ENCODE measurements at places on chromosomes 13 and 19.
A peak's percentile ranks its signal among the peaks of the same experiment; 100 is the strongest.

- no peak for DNase-seq
These were observed 184.3 kb upstream of the TRPC4 start for GRCh38 chr13:38053896-38054295.

- no peak for DNase-seq
These were observed 112.3 kb upstream of the KLF12 start for GRCh38 chr13:74246487-74246886.

DNA sequence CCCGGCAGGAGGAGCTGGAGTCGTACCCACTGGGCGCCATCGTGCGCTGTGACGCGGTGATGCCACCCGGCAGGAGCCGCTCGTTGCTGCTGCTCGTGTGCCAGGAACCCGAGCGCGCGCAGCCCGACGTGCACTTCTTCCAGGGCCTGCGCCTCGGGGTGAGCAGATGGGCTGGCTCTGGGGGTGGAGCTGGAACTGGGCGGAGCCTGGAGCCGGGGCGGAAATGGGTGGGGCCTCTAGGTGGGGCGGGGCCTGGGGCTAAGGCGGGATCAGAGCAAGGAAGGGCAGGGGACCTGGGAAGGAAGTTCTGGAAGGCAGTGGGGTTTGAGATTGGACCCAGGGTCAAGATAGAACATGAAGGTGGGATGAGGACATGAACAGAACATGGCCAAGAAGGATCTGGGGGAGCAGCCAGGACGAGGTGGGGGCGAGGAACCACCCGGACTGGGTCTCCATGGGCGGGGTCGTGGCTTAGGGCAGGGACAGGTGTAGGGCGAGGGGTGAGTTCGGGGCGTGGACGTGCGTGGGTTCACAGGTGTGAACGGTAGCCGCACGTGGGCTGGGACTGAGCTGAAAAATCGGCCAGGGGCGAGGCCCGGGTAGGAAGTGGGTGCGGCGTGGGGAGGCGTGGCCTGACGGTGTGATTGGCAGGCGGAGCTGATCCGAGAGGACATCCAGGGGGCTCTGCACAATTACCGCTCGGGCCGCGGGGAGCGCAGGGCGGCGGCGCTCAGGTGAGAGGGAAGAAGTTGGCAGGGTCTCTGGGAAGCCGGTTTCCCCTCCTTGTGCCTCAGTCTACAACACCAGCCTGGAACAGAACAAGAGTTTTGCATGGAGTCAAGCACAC is 4.7 kb downstream of the EPS8L1 start:
- DNase-seq, result peak; percentile 80

GRCh38 chr19:30567536-30568232 is 195.5 kb downstream of the ZNF536 start:
- DNase-seq, result no peak

- DNase-seq, result no peak
These were observed 7.9 kb downstream of the TUBA3C start for GRCh38 chr13:19173752-19174151.

Measured in activated CD4-positive, alpha-beta T cell treated with anti-CD3 and anti-CD28 coated beads, Interleukin-2, Interleukin-6, amounts not matched to agents 100 ng/mL and 50 ng/mL, durations not matched to agents 16 hours and 8 hours (primary cell).